Activated T-helper 1 cell treated with Interleukin-2 at 50 U/mL for 16 hours (primary cell): ENCODE measurements at places on chromosomes 1 and 21.

- DNase-seq: no peak
Observed at GRCh38 chr1:53107090-53107489, 35.3 kb downstream of the SLC1A7 start.

GRCh38 chr1:86762336-86762735 is 58.0 kb downstream of the SH3GLB1 start:
- no peak for DNase-seq

DNA sequence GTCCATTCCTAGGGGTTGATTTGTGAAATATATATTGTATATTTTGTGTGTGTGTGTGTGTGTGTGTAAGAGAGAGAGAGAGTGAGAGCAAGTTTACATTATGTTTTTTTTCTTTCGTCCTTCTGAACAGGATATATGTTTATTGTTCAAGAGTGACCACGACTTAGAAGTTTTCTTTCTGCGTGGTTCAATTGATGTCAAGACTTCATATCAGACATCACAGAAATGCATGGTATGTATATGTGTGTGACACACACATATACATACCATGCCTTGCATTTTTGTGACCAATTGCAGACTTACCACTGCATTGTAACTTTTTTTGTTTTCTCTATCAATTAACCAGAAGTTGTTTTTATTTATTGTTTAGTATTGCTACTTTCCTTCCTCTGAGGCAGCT is 2.5 kb downstream of the RASAL2 start:
- DNase-seq: no peak

DNA sequence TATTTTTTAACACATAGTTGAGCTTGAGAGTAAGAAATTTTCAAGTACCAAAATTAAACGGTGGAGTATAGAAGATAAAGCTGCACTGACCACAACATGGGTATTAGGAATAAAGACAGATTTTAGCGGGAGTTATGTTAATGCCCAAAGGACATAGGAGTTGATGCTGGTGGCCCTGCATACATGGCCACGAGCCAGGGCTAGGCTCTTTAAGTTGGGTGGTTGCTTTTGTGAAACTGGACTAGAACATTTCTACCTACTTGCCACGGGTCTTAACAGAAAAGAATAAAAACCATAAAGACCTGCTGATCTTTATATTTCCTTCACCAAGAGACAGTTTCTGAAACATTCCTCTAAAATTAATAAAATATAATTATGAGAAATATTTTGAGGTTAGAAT is 14.9 kb downstream of the EDEM3 start:
- DNase-seq: no peak
